ENCODE measurements at places on chromosomes 4 and X. TPM values are rescaled to one million over a fixed set of nuclear protein-coding genes. Genes with fewer than 3 reads are reported as not detected.

GRCh38 chr4:118684873-118685811, at the start of gene METTL14:
Gene METTL14, plus strand, starts transcription at chr4:118685392. Its CDS starts 143 bp downstream, at chr4:118685535.
- H3K4me1 ChIP-seq, result peaks cover 27% of the 10 kb centered on the region
- peak; percentile 93 for DNase-seq
- H3K4me3 ChIP-seq, result peak within 1 kb of the TSS; percentile 95
- H3K27me3 ChIP-seq, result no peaks in the 10 kb centered on the region
- H3K27ac ChIP-seq, result peak within 1 kb of the TSS; percentile 89
- peaks cover 7% of the 10 kb centered on the region for H3K36me3 ChIP-seq

- no peak for DNase-seq
- no peak overlapping the region for H3K4me3 ChIP-seq
- H3K36me3 ChIP-seq, result peaks cover 40% of the 10 kb centered on the region
- no peak overlapping the region for H3K27ac ChIP-seq
- peaks cover 12% of the 10 kb centered on the region for H3K4me1 ChIP-seq
Observed at GRCh38 chr4:145154573-145154972, 25.8 kb downstream of the OTUD4 start.

The RAB39B gene
- 13.0 TPM for total RNA-seq

- no peak overlapping the region for H3K4me3 ChIP-seq
- H3K27ac ChIP-seq, result no peak overlapping the region
- no peak for DNase-seq
- no peaks in the 10 kb centered on the region for H3K36me3 ChIP-seq
- no peaks in the 10 kb centered on the region for H3K4me1 ChIP-seq
- no peaks in the 10 kb centered on the region for H3K27me3 ChIP-seq
Observed at GRCh38 chr4:54320826-54321685, 92.0 kb downstream of the PDGFRA start.

- H3K27ac ChIP-seq, result no peak overlapping the region
- no peak overlapping the region for H3K4me3 ChIP-seq
- peaks cover 6% of the 10 kb centered on the region for H3K27me3 ChIP-seq
- no peaks in the 10 kb centered on the region for H3K4me1 ChIP-seq
- no peak for DNase-seq
Observed at GRCh38 chrX:10172877-10173276, 16.1 kb downstream of the CLCN4 start.

DNA sequence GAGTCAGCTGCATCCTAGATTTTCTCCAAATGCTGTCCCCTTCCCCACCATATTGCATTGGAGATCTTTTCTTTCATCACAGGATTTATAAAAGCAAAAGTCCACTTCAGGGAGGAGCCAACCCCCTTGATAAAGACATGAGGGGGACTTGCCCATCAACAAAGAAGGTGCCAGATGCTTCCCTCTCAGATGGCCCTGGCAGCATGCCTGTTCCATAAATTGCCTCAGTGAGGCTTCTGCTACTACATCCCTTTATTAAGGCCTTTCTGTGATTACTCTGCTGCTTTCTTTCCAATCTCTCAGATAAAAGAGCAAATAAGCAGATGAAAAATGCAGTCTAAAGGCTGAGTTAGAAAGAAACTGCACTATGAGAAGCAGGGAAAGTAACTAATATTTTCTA, 511.6 kb downstream of the PACRGL start:
- no peak overlapping the region for H3K4me3 ChIP-seq
- H3K36me3 ChIP-seq, result no peaks in the 10 kb centered on the region
- H3K27ac ChIP-seq, result no peak overlapping the region
- DNase-seq, result no peak
- no peaks in the 10 kb centered on the region for H3K4me1 ChIP-seq

GRCh38 chr4:174058846-174059245, 224.6 kb downstream of the FBXO8 start:
- no peak overlapping the region for H3K27ac ChIP-seq
- no peaks in the 10 kb centered on the region for H3K27me3 ChIP-seq
- no peaks in the 10 kb centered on the region for H3K4me1 ChIP-seq
- no peak overlapping the region for H3K4me3 ChIP-seq

The CSAG2 gene
- 0.26 TPM for total RNA-seq

- no peak for DNase-seq
- H3K4me1 ChIP-seq, result no peaks in the 10 kb centered on the region
- H3K36me3 ChIP-seq, result no peaks in the 10 kb centered on the region
- no peaks in the 10 kb centered on the region for H3K27me3 ChIP-seq
- H3K27ac ChIP-seq, result no peak overlapping the region
- H3K4me3 ChIP-seq, result no peak overlapping the region
Observed at GRCh38 chr4:130485371-130485770, 1389.4 kb downstream of the C4orf33 start.

The GAB3 gene
- 1.4 TPM for total RNA-seq

GRCh38 chr4:107780665-107781064, 44.1 kb upstream of the SGMS2 start:
- H3K36me3 ChIP-seq, result no peaks in the 10 kb centered on the region
- H3K4me3 ChIP-seq, result no peak overlapping the region
- H3K27ac ChIP-seq, result no peak overlapping the region
- no peaks in the 10 kb centered on the region for H3K4me1 ChIP-seq
- peaks cover 18% of the 10 kb centered on the region for H3K27me3 ChIP-seq

The VEGFD gene
- not detected for total RNA-seq

The TAF7L gene
- total RNA-seq, result not detected

- no peak for DNase-seq
- no peaks in the 10 kb centered on the region for H3K27me3 ChIP-seq
- no peaks in the 10 kb centered on the region for H3K36me3 ChIP-seq
- H3K4me3 ChIP-seq, result no peak overlapping the region
- no peaks in the 10 kb centered on the region for H3K4me1 ChIP-seq
- H3K27ac ChIP-seq, result no peak overlapping the region
Observed at GRCh38 chr4:126890994-126891393, 741.8 kb upstream of the INTU start.
